T-helper 1 cell (primary cell): ENCODE measurements at places on chromosomes 7 and 10.

GRCh38 chr7:5296611-5297226 lies 14.0 kb downstream of the SLC29A4 start:
- DNase-seq = peak; percentile 67

- no peak for DNase-seq
Observed at GRCh38 chr10:24331457-24331856, 122.5 kb downstream of the KIAA1217 start.

DNA sequence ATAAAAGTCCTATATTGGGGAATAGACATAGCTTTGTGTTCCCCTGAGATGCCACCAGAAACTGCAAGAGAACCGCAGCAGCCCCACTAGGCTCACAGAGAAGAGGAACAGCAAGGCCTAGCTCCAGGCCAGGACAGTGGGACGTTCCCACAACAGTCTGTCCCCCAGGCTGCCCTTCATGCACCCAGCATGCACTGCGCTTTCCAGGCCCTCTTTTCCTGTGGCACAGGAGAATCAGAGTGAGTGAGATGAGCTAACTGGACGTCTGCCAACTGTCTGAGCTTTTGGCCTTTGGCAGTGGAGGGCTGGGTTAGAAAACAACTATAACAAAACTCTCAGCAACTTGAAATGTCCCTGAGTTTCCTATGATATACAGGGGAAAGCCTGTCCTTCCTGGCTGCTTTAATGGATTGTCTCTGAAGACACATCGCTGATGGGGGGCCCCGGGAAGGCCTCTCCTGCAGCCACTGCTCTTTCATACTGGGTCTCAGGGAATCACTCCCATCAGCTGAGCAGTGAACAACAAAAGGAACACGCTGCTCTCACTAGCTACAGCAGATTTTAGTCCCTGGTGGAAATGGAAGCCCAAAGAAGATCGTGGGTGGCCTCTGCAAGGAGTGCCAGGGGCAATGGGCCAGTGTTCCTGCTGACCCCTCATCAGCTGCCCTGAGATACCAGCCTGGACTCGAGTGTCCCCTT lies 53.5 kb downstream of the PODXL start:
- no peak for DNase-seq

GRCh38 chr10:58781873-58782488 lies 269.3 kb downstream of the BICC1 start:
- DNase-seq = no peak

DNA sequence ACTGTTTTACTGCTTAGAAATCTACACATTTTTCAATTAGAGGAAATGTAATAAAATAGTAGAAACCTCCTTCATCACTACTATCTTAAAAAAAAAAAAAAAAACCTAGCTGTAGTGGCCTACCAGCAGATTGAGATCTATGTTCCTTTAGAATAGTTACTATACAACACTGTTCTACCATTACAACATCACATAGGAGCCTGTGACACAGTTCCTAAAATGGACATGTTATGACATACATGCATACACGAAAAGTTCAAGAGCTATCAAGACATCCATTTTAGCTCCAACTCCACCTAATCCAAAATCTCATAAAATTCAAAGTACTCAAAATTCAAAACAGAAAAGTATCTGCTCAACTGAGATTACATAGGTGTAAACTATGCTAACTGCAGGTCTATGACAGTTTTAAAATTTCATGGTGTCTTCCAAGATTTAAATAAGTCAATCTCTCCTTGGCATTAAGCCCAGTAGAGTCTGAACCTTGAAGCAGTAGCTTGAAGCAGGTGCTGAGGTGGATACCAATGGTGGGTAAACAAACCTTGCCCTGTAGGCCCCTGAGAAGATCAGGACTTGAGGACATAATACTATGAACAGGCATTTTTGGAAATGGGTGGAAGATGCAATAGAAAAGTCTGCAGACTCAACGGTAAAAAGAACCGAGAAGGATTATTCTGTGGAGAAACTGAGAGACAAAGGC lies 17.0 kb downstream of the CACUL1 start:
- DNase-seq = no peak
